K562 (cell line): ENCODE measurements at places on chromosomes 11 and 22. TPM values are rescaled to one million over a fixed set of nuclear protein-coding genes. Genes with fewer than 3 reads are reported as not detected.

DNA sequence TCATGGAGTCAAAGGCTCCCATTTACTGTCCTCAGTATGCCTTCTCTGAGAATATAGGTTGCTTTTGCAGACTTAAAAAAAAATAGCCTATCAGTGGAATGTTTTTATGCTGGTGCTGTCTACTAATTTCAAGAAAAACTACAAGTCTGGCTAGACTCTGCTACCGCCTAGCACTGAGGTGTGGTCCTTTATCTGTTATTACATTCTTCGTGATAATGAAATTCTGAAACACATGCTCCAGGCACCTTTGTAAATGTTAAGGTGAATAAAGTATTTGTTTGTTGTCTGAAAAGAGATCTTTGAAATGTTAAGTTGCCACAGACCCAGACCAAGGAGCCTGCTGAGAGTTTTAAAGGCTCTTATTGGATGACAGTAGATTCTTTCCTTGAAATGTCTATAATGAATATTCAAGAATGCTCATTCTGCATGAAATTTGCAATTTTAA lies 95.3 kb downstream of the DBX1 start:
- DNase-seq: no peak

DNA sequence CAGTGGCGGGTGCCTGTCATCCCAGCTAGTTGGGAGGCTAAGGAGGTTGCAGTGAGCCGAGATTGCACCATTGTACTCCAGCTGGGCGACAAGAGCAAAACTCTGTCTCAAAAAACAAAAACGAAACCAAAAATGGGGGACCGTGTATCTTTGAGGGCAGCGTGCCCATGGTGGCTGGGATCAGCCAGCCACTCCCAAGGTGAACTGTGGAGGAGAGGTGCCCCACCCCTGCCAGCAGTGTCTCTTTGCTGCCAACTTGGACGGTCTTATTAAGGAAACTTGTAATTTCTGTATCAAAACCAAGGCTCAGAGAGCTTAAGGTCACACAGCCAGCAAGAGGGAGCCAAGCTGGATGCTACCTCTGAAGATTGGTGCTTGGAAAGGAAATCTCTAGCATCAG lies 147.7 kb downstream of the CACNA1I start:
- no peak for DNase-seq

GRCh38 chr22:47259990-47260389 lies 497.5 kb downstream of the TBC1D22A start:
- DNase-seq: no peak

Gene OR5F1
- not detected in 2 replicates for polyA plus RNA-seq
